ENCODE measurements at places on chromosomes 4 and X.

DNA sequence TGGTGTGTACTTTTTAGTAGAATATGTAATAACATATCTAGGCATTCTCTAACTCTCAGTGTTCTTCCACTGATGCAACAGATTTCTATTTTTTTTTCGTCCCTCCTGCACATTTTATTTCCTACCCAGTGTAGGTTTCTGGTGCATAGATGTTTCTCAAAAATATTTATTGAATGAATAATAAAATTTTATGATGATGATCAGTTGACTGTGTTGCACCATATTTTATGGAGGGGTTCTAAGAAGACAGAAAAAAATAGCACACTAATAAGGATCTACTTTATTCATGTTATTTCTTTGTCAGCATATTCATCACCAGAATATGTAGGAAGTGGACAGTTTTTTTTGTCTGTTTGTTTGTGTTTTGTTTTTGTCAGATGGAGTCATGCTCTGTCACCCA lies 2529.3 kb downstream of the ARAP2 start:
- DNase-seq, result no peak

DNA sequence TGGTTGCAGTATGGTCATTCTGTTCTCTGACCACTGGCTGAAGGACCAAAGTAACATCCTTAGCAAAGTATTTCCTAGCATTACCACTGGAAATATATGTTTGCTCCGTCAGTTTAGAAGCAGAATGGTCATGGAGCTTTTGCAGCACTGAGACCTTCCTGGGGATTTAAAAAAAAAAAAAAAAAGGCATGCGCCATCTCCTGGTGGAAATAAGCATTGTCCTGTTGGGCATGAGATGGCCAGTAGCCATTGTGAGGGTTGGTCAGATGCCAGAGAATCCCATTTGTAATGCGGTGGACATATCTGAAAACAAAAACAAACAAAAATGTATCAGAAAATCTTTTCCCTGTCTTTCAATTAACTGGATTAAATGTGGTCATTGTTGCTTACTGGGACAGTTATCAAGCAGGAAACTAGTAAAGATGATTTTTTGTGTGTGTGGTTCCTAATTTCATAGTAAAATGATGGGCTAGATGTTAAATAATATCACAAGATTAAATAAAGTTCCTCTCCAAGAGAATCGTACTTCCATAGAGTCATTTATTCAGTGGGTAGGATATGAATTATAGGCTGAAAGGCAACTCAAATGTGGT lies 139.6 kb downstream of the SOWAHB start:
- DNase-seq, result no peak

- no peak for DNase-seq
These were observed 18.2 kb downstream of the ACOX3 start for GRCh38 chr4:8422327-8422726.

GRCh38 chr4:81826335-81826734 lies 354.6 kb upstream of the RASGEF1B start:
- DNase-seq, result no peak

- DNase-seq, result no peak
These were observed 265.3 kb downstream of the PCDH18 start for GRCh38 chr4:137267024-137267423.

- DNase-seq, result no peak
These were observed 74.4 kb downstream of the SORCS2 start for GRCh38 chr4:7266525-7267292.

DNA sequence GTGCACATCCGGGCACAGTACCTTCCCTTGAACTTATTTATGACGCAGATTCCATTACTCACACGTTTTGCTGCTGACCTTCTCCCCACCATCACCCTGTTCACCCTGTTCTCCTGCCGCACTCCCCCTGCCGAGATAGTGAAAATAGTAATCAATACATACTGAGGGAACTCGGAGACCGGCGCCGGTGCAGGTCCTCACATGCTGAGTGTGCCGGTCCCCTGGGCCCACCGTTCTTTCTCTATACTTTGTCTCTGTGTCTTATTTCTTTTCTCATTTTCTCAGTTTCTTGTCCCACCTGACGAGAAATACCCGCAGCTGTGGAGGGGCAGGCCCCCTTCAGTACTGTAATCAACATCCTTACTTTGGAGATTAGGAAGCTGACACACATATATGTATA lies 1337.1 kb upstream of the PABPC4L start:
- no peak for DNase-seq

- no peak for DNase-seq
These were observed 12.3 kb upstream of the SCRG1 start for GRCh38 chr4:173411106-173411693.

DNA sequence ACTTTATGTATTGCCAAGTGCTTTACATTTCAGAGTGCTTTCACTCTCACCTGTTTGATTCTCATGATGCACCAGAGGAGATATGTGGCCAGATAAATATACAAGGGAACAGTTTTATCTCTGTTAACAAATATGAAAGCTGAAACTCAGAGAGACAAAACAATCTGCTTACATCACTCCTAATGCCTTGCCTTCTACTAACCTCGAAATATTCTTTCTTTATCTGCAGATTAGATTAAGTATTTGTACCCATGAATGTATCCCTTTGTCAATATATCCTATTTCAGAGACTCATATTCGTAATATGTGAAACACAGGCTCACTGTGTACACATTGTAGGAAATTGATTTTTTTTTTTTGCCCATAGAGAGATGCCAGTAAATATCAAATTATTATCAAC lies 178.1 kb downstream of the NWD2 start:
- DNase-seq, result no peak

DNA sequence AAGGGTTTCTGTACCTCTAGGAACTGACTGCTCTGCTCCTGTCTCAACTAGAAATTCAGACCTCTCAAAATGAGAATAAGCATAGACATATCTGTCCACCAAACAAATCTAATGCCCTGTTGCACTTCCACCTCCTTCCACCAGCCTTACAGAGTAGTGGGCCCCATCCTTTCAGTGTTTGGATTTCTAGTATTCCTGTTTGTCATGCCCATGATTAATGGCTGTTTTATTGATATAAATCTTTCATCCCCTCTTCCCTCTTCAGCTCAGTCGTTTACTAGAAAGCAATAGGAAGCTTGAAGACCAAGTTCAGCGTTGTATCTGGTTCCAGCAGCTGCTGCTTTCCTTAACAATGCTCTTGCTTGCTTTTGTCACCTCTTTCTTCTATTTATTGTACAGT lies 46.2 kb downstream of the MOSPD2 start:
- no peak for DNase-seq

- no peak for DNase-seq
These were observed 51.6 kb upstream of the IL2 start for GRCh38 chr4:122508083-122508482.

DNA sequence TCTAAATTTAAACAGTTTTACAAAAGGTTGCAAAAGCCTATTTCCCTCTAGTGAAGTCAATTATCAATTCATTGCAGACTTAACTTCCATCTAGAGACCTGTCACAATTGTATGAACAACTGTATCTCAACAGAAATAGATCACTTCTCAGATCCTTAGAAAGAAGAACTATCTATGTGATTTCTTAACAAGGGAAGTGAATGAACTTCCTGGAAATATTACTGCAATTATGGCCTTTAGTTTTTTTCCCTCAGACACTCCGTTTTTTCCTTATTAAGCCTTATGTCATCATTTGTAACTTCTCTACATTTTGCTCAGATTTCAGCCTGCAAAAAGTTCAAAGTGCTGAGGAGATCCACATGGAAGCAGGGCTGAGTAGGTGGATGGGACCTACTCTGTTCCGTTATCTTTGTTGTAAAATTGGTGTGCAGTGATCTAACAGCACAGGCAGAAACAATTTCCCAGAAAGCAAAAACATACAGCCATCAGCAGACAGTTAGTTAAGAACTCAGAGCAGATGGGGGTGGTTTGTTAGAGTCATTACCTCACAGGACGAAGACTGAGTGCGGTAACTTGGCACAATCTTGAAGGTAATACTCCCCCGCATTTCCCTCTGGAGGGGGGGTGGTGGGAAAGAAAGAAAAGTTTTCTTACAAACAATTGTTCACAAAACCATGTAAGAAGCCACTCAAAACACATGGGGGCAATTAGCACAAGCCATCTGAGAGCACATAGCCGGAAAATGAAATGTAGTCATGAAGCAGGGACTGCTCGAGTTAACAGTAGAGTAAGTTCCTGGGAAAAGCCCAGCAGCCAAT lies 112.3 kb downstream of the NYX start:
- DNase-seq, result no peak

DNA sequence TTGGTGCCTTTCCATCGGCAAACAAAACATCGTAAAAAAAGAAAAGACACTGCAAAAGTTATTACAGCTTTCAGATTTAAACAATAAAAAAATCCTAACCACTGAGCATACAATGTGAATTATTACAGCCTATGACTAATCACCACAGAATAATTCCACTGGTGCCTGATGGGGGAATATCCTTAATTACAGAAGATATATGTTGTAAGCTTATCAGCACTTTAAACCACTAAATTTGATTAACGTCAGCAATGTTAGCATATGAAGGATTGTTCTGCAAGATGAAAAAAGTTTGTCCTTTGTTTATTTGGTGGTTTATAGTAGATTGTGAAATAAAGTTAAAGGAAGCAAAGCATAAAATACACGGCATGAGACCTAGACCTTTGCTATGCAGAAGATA lies 210.2 kb upstream of the ADAMTS3 start:
- no peak for DNase-seq

GRCh38 chr4:20433097-20433705 lies 181.5 kb downstream of the SLIT2 start:
- peak; percentile 35 for DNase-seq

DNA sequence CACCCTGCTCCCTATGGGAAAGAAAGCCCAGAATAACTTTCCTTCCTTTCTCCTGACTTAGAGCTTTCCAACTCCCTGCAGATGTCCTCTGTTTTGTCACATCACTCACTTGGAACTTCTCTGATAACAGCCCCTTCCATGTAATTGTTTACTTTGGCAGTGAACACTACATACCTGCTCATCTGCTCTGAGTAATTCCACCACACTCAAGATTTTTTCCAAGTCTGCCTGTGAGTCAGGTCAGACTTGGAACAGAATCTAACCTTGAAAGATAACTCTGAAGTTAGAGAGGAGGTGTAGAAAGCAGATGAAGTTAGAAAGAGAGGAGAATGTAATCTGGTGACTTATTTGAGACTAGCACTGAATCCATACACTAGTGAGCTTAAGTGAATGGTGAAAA lies 7.4 kb downstream of the MAGEB10 start:
- DNase-seq, result no peak

GRCh38 chr4:3127112-3127511 lies 52.6 kb downstream of the HTT start:
- DNase-seq, result no peak

DNA sequence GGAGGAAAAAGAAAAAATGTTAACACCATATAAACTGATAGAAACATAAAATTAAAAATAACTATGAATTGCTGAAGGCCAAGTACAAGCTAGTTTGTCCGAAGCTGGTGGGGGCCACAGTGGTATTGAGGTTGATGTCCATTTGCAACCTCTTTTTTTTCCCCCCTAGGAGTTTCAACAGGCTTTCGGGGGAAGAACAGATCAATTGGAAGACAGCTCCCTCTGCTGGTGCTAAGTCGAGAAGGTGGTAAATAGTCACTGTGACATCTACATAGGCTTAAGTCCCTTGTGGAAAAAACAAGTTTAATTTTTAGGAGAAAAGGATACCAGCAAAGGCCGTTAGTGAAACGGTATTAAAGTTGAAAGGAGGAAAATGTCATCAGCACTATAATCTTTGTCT lies 115.7 kb upstream of the ZXDA start:
- peak; percentile 49 for DNase-seq

- DNase-seq, result no peak
These were observed 174.8 kb upstream of the GLRA2 start for GRCh38 chrX:14354521-14354920.

DNA sequence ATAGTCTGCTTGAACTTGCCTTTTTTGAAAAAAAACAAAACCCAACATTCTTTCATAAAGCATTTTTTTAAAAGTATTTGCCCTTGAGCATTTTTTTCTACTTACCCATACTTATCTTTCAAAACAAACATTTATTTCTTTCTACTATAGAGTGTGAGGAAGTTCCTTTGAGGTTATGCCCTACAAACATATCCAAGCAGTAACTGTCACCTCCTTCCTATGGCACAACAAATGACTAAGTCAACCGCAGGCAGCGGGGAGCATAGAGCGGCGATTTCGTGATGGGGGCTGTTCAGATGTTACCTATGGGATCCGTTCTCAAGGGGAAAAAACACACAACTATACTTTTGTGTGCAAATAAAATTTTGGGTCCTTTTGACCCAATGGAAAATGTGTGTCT lies 19.4 kb downstream of the SPRY1 start:
- no peak for DNase-seq

DNA sequence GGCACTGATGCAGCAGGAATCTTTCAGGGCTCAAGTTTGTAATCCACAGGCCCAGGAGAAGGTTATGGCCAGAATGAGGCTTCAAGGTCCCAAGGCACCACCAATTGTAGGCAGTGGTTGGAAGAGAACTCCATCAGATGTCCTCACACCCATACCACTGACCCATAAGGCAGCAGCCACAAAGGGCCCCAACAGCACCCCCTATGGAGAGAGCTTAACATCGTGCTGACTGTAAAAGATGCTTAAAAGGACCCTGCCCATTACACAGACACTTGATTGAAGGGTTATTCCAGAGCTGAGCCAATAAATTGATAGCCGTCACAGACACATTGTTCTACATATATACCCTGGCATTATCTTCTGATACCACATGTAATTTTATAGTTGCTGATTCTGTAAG lies 113.7 kb downstream of the SOWAHB start:
- no peak for DNase-seq

DNA sequence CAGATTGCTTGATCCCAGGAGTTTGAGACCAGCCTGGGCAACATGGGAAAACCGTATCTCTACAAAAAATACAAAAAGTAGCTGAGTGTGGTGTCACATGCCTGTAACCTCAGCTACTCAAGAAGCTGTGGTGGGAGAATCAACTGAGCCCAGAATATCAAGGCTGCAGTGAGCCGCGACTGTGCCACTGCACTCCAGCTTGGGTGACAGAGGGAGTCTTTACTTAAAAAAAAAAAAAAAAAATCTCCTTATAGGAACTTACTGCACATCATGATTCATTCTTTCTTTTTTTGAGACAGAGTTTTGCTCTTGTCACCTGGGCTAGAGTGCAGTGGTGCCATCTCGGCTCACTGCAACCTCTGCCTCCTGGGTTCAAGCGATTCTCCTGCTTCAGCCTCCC lies 24.3 kb downstream of the UPF3B start:
- no peak for DNase-seq

- no peak for DNase-seq
These were observed 81.1 kb downstream of the ARAP2 start for GRCh38 chr4:36163198-36163597.

GRCh38 chrX:129496625-129497024 lies 26.7 kb downstream of the SMARCA1 start:
- no peak for DNase-seq

GRCh38 chr4:4267981-4268380 lies 20.0 kb upstream of the TMEM128 start:
- DNase-seq, result no peak

Measured in NCI-H748 treated with DMSO at 0.1 percent for 48 hours (cell line).